ENCODE measurements at places on chromosomes 3 and 15.

DNA sequence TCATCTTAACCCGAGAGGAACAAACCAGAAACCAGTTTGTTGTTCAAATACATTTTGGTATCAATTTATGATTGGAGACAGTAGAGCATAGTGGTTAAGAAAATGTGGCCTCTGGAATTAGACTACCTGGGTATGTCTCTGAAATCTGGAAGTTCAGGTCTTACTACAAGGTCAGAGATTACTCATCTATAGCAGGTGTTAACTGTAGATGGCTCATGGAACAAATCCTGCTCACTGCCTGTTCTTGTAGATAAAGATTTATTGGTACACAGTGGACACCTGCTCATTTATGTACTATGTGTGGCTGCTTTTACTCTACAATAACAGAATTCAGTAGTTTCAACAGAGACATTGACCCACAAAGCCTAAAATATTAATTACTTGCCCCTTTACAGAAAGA is 413.3 kb downstream of the CNTN6 start:
- no peak for DNase-seq

- DNase-seq: no peak
These were observed 36.0 kb upstream of the MBNL1 start for GRCh38 chr3:152232679-152233078.

GRCh38 chr15:71447328-71448250 is 332.3 kb downstream of the THSD4 start:
- DNase-seq: no peak

DNA sequence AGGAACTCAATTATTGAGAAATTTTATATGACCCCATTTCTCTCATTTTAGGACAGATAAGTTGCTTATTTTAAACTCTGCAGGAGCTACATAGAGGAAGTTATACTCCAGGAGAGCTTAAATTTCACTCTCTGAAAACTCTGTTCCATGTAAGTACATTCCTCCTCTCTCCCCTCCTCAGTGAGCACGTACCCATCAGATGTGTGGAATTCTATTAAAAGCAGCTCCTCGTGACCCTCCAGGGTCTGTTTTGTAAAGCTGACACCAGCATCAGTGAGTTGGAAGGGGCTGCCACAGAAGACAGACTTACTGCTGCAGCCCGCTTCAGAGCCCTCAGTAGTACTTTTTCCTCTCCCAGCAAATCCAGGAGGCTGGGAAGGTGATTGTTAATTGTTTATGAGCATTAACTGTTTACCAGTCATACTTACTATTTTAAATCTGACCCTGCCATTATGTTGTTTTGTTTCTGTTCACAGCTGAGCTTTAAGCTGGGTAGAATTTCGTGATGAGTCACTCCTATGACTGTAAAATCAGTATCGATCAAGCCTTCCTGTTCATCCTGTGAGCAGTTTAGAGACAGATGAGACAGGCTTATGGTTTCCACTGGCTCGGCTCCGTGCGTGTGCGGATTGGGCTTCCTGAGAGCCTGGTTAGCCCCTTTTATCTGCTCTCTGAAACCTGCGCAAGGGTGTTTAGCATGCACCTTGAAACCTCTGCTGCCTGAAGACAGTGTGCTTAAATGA is 20.4 kb downstream of the IGF1R start:
- no peak for DNase-seq

Measured in stimulated activated CD8-positive, alpha-beta memory T cell treated with anti-CD3 and anti-CD28 coated beads, Interleukin-7, amount 100 ng/mL, for 4 hours (primary cell).